Heart left ventricle (tissue), 16 donors: ENCODE measurements at places on chromosomes 3 and 15. TPM values are rescaled to one million over a fixed set of nuclear protein-coding genes. Genes with fewer than 3 reads are reported as not detected.

CCDC191 gene
- 2.5 TPM for total RNA-seq

NEIL1 gene
- 9.2 TPM for total RNA-seq

GRCh38 chr3:72536878-72537267, 311.4 kb downstream of the SHQ1 start:
- H3K4me1 ChIP-seq = no peaks in the 10 kb centered on the region
- no peak overlapping the region for H3K4me3 ChIP-seq
- H3K36me3 ChIP-seq = no peaks in the 10 kb centered on the region
- no peak for DNase-seq
- H3K27me3 ChIP-seq = no peaks in the 10 kb centered on the region
- no peak overlapping the region for H3K27ac ChIP-seq

GRK7 gene
- not detected for total RNA-seq

GRCh38 chr15:88469321-88469720, 1.8 kb downstream of the MRPS11 start:
- no peaks in the 10 kb centered on the region for H3K36me3 ChIP-seq
- peaks cover 6% of the 10 kb centered on the region for H3K4me1 ChIP-seq
- H3K27ac ChIP-seq = no peak overlapping the region
- no peak overlapping the region for H3K4me3 ChIP-seq
- no peak for DNase-seq
- H3K27me3 ChIP-seq = no peaks in the 10 kb centered on the region

DNA sequence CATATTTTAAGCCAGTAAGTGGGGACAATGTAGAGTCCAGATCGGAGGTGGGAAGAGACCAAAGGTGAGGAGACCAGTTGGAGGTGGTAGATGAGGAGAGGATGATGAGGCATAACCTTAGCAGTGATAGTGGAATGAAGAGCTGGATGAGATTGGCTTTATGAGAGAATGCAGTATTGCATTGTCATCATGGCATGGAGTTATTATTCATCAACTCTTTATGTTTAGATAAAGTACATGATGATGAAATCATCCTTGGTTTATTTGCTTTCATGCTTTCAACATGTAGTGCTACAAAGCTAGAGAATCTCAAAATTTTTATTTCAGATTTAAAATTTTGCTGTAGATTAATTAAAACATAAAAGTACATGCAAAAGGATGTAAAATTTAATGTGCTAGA, 64.0 kb downstream of the PPM1L start:
- H3K4me3 ChIP-seq = no peak overlapping the region
- H3K27me3 ChIP-seq = no peaks in the 10 kb centered on the region
- H3K36me3 ChIP-seq = no peaks in the 10 kb centered on the region
- no peak for DNase-seq

DNA sequence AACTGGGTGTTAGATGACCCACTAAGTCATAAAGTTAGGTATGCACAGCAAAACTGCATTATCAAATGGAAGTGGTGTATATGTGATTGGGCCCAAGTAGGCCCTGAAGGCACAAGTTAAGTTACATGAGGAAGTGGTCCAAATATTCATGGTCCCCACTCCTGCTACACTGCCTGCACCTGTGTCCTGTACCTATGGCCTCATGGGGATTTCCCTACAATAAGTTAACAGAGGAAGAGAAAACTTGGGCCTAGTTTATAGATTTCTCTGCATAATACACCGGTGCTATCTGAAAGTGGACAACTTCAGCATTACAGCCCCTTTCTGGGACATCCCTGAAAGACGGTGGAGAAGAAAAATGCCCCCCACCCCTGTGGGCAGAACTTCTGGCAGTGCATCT, 41.5 kb downstream of the STRIT1 start:
- H3K4me3 ChIP-seq = no peak overlapping the region
- H3K36me3 ChIP-seq = no peaks in the 10 kb centered on the region
- H3K27ac ChIP-seq = no peak overlapping the region

DNA sequence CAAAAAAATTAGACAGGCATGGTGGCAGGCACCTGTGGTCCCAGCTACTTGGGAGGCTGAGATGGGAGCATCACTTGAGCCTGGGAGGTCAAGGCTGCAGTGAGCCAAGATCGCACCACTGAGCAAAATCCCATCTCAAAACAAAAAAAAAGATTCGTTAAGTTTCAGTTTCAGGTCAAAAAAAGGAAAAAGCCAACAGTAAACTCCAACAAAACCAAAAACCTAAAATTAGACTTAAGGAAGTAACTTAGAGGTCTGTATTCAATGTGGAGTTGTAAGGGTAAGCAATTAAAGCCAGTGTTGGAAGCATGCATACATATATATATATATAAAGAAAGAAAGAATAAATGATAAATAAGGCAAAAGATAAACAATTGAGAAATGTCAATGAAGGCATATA, 11.8 kb downstream of the KPNA1 start:
- H3K36me3 ChIP-seq = no peaks in the 10 kb centered on the region
- H3K27me3 ChIP-seq = no peaks in the 10 kb centered on the region
- H3K4me1 ChIP-seq = peaks cover 18% of the 10 kb centered on the region
- no peak overlapping the region for H3K27ac ChIP-seq

GRCh38 chr3:33637482-33637881, 80.6 kb downstream of the CLASP2 start:
- no peaks in the 10 kb centered on the region for H3K4me1 ChIP-seq
- no peak for DNase-seq
- H3K36me3 ChIP-seq = no peaks in the 10 kb centered on the region

DNA sequence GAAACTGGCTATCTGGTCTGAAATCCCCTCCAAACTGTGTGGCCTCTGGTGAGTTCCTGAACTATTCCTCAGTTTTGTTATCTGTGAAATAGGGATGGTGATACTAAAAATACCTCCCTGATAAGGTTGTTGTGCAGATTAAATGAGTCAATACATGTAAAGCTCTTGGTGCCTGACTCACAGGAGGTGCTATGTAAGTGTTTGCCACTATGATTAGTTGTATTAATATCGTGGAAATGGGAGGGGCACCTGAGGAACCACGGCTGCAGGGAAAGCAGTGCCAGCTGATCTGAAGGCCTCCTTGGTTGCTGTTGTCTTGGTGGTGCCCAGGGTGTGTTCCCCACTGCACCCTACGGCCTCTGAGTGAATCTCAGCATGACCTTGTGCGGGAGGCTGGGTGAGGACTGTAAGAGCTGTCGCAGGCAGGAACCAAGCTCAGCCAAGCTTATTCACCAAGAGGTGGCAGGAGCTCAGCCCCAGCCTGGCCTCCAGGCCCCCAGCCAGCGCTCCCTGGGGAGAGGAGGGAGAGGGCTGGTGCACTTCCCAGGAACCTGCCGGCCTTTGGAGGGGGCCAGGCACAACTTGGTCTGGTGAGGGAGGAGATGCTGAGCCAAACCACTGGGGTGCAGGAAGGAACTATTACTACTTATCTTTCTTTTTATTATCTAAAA, 44.8 kb upstream of the CCDC174 start:
- DNase-seq = peak; percentile 45
- peaks cover 41% of the 10 kb centered on the region for H3K27me3 ChIP-seq
- H3K36me3 ChIP-seq = no peaks in the 10 kb centered on the region
- no peak overlapping the region for H3K4me3 ChIP-seq
- no peak overlapping the region for H3K27ac ChIP-seq

- H3K36me3 ChIP-seq = no peaks in the 10 kb centered on the region
- H3K27ac ChIP-seq = no peak overlapping the region
- no peak for DNase-seq
- H3K4me1 ChIP-seq = no peaks in the 10 kb centered on the region
These were observed 110.2 kb downstream of the TPRA1 start for GRCh38 chr3:127480196-127480954.

ITIH1 gene
- total RNA-seq = 0.23 TPM

DNA sequence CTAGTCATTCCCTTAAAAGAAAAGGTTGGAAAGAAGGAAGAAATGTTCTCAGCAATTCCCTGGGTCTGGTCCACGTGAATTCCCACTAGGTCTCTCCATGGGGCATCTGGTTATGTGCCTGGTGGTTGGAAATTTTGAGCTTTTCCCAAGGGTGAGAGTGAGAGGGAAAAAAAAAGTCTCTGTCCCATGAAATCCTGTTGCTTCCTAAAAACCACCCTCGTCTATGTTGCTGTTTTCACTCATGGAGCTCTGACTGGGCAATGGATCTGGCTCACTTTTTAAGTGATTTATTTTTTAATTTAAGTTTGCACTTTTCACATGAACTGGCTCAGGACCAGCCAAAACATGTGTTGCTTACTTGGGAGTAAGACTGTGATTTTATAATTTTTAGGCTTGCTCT, 190.1 kb downstream of the CHST2 start:
- peak overlapping the region; percentile 15 for H3K27ac ChIP-seq
- no peak overlapping the region for H3K4me3 ChIP-seq
- H3K27me3 ChIP-seq = no peaks in the 10 kb centered on the region
- peaks cover 19% of the 10 kb centered on the region for H3K4me1 ChIP-seq

- no peak overlapping the region for H3K27ac ChIP-seq
- no peak overlapping the region for H3K4me3 ChIP-seq
- peaks cover 54% of the 10 kb centered on the region for H3K36me3 ChIP-seq
- H3K27me3 ChIP-seq = no peaks in the 10 kb centered on the region
These were observed 46.1 kb downstream of the ROPN1B start for GRCh38 chr3:126015075-126015474.

DNA sequence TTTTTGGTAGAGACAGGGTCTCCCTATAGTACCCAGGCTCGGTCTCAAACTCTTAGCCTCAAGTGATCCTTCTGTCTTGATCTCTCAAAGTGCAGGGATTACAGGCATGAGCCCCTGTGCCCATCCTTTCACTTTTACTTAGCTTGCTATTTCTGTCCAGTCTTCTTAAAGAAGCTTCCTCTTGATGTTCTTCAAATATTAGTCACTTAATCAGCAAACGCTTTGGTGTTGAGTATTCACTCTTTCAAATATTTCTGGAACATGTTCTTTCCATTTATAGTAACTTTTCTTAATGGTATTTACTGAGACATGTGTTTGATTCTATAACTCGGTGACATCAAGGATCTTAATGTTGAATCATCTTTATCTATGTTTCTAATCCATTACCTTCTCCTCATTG, 122.1 kb downstream of the CNTN6 start:
- H3K4me1 ChIP-seq = no peaks in the 10 kb centered on the region
- no peak overlapping the region for H3K27ac ChIP-seq
- no peak for DNase-seq
- no peaks in the 10 kb centered on the region for H3K36me3 ChIP-seq
- H3K4me3 ChIP-seq = no peak overlapping the region
- H3K27me3 ChIP-seq = no peaks in the 10 kb centered on the region

DNA sequence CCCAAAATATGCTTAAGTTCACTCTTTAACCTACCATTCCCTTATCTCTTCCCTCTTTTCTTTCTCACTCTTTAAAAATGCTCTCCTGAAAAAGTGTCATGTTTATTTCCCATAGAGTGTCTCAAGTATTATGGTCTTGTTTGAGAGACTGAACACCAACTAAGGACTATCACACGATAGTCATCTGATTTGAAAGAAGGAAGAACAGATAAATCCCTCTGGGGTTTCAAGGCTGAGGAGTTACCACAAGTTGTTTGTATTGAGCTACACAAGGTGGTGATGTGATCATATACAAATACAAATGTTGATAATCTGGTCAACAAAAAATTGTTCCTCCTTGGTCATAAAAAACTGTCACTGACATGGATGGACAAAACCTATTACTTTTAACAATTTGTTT, 13.8 kb downstream of the MEIS2 start:
- H3K4me1 ChIP-seq = peaks cover 13% of the 10 kb centered on the region
- no peak for DNase-seq
- no peak overlapping the region for H3K4me3 ChIP-seq
- peaks cover 72% of the 10 kb centered on the region for H3K36me3 ChIP-seq
- no peaks in the 10 kb centered on the region for H3K27me3 ChIP-seq
- H3K27ac ChIP-seq = peak overlapping the region; percentile 56

DNA sequence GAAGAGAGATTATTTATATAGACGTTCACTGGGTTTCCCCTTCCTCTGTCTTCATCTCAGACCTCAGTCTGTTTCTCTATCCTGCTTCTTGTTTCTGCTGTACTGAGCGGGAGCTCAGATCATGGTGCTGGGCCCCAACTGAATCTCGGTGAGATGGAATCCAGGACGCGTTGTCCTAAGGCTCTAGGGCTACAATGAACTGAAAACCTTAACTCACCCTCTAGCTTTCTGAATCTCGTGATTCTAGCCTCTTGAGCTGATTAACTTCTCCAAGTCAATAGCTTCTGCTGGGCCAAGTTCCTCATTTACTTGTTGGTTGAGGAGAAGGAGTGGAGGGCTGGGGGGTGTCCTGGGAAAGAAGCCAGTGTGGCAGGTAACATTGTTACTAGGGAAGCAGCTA, 32.7 kb upstream of the MAP3K13 start:
- no peak overlapping the region for H3K27ac ChIP-seq
- no peaks in the 10 kb centered on the region for H3K36me3 ChIP-seq
- peak; percentile 9 for DNase-seq
- no peaks in the 10 kb centered on the region for H3K27me3 ChIP-seq

- no peak for DNase-seq
- no peaks in the 10 kb centered on the region for H3K27me3 ChIP-seq
- no peaks in the 10 kb centered on the region for H3K36me3 ChIP-seq
- no peak overlapping the region for H3K4me3 ChIP-seq
These were observed 31.0 kb downstream of the MITF start for GRCh38 chr3:69770219-69770618.

SEMA6D gene
- total RNA-seq = 22.3 TPM

DNA sequence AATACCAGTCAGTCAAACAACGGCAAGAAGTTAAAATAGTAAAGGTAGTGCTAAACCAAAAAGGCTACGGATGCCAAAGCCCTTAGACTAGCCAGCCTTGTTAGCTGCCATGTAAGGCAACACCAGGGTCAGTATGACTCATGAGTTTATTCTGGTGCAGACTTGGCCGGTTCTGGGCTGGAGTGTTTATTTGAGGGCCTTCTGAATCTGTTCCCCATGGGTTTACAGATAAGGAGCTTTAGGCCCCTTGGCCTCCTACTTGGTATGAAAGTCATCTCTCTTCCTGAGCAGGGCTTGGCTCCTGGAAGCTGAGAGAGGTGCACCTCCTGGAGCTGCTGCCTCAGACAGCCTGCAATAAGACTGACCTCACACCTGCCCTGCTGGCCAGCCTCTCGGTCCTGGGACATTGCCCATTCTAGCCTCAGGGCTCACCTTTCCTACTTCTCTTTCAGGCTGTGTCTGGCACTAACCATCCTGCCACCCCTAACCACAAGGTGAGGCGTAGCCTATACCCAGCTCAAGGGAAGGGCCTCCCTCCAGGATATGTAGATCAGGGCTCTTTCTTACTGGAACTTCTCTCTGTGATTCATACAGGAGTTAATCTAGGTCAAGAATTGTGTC, 10.4 kb upstream of the RTP1 start:
- H3K4me1 ChIP-seq = peaks cover 35% of the 10 kb centered on the region
- H3K4me3 ChIP-seq = no peak overlapping the region
- DNase-seq = peak; percentile 83
- peak overlapping the region; percentile 41 for H3K27ac ChIP-seq
- H3K36me3 ChIP-seq = no peaks in the 10 kb centered on the region

DZIP3 gene
- total RNA-seq = 22.4 TPM

RYR3 gene
- 0.29 TPM for total RNA-seq

TMCO5A gene
- not detected for total RNA-seq

DNA sequence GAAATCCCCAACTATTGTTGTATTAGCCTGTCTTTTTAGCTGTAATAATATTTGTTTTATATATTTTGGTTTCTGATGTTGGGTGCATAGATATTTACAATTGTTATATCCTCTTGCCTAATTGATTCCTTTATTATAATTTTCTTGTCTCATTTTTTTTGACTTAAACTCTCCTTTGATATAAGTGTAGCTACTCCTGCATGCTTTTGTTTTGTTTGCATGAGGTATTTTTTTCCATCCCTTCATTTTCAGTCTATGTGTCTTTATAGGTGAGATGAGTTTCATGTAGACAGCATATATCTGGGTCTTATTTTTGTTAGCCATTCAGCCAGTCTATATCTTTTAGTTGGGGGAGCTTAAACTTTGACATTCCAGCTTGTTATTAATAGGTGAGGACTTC, 37.4 kb downstream of the FAIM start:
- DNase-seq = no peak
- H3K36me3 ChIP-seq = peaks cover 21% of the 10 kb centered on the region
- no peaks in the 10 kb centered on the region for H3K4me1 ChIP-seq

CA12 gene
- total RNA-seq = not detected

PARP14 gene
- total RNA-seq = 104 TPM

CLN6 gene
- total RNA-seq = 16.4 TPM
